ENCODE measurements at places on chromosomes 5 and 9.

- H3K4me1 ChIP-seq, result no peaks in the 10 kb centered on the region
- no peaks in the 10 kb centered on the region for H3K27me3 ChIP-seq
- no peaks in the 10 kb centered on the region for H3K36me3 ChIP-seq
- H3K4me3 ChIP-seq, result no peak overlapping the region
- DNase-seq, result no peak
Measured at GRCh38 chr5:43769571-43770355, 166.8 kb downstream of the NNT start.

DNA sequence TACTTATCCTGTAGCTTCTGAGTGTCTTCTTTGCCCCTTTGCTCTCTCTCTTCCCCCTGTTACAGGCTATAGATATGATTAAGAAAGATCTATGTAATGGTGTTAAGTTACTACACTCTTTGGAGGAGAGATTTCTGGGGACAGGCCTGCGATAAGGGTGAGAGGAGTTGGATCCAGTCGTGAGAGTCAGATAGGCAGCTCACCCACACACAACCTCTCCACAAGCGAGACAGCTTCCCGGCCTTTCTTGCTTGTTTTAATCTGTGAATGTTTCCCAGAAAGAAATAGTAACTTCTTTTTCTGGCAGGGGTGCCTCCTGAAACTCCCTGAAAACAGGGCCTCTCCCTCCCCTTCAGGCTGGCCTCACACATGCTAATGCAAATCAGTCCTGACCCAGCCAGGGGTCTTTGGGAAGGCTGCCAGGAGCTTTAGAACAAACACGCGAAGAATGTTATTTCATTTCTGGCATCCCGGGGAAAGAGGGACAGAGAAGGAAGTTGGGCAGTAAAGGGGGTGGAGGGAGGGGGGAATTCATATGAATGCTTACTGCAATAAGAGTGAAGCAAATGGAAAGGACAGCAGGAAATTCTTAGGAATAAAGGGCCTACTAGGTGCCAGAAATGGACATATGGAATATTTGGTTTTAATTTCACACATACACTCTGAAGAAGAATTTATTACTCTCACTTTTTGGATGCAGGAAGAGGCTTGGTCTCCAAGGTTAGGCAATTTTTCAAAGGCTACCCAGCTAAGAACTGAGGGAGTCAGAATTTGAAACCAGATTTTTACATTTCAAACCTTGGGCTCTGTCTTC lies 215.8 kb upstream of the TRIM32 start:
- no peak overlapping the region for H3K4me3 ChIP-seq
- DNase-seq, result no peak
- no peaks in the 10 kb centered on the region for H3K27me3 ChIP-seq

- H3K4me3 ChIP-seq, result no peak overlapping the region
- DNase-seq, result no peak
- no peaks in the 10 kb centered on the region for H3K27me3 ChIP-seq
- H3K27ac ChIP-seq, result no peak overlapping the region
- H3K4me1 ChIP-seq, result peaks cover 11% of the 10 kb centered on the region
- H3K36me3 ChIP-seq, result no peaks in the 10 kb centered on the region
Measured at GRCh38 chr5:35900972-35901695, 37.3 kb downstream of the CAPSL start.

- no peak for DNase-seq
- no peaks in the 10 kb centered on the region for H3K4me1 ChIP-seq
- no peak overlapping the region for H3K27ac ChIP-seq
- H3K36me3 ChIP-seq, result peaks cover 10% of the 10 kb centered on the region
- no peak overlapping the region for H3K4me3 ChIP-seq
Measured at GRCh38 chr9:94802793-94803192, 76.3 kb downstream of the AOPEP start.

DNA sequence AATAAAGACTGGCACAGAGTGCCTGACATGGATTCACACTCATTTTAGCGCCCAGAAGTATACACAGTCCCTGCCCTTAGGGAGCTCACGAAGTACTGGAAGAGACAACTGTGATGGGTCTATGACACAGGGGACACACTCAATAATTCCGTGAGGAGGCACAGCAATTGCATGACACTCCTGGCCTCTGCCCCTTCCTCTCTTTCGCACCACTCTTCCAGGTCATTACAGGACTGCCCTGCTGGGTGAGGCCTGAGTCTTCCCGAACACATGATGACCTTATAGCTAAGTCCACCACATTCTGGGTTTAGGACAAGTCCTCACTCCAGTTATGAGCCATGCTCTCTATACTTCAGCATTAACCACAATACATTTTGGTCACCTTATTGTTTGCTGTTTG lies 134.7 kb downstream of the GNA14 start:
- H3K36me3 ChIP-seq, result no peaks in the 10 kb centered on the region
- H3K27ac ChIP-seq, result no peak overlapping the region
- H3K4me1 ChIP-seq, result no peaks in the 10 kb centered on the region
- DNase-seq, result no peak

GRCh38 chr9:96343515-96344360 lies 39.8 kb downstream of the SLC35D2 start:
- no peak overlapping the region for H3K27ac ChIP-seq
- H3K36me3 ChIP-seq, result no peaks in the 10 kb centered on the region
- no peaks in the 10 kb centered on the region for H3K4me1 ChIP-seq
- no peaks in the 10 kb centered on the region for H3K27me3 ChIP-seq
- no peak for DNase-seq

- H3K27ac ChIP-seq, result peak overlapping the region; percentile 73
- H3K27me3 ChIP-seq, result no peaks in the 10 kb centered on the region
Measured at GRCh38 chr5:177300236-177300880, 3.2 kb downstream of the RAB24 start.

DNA sequence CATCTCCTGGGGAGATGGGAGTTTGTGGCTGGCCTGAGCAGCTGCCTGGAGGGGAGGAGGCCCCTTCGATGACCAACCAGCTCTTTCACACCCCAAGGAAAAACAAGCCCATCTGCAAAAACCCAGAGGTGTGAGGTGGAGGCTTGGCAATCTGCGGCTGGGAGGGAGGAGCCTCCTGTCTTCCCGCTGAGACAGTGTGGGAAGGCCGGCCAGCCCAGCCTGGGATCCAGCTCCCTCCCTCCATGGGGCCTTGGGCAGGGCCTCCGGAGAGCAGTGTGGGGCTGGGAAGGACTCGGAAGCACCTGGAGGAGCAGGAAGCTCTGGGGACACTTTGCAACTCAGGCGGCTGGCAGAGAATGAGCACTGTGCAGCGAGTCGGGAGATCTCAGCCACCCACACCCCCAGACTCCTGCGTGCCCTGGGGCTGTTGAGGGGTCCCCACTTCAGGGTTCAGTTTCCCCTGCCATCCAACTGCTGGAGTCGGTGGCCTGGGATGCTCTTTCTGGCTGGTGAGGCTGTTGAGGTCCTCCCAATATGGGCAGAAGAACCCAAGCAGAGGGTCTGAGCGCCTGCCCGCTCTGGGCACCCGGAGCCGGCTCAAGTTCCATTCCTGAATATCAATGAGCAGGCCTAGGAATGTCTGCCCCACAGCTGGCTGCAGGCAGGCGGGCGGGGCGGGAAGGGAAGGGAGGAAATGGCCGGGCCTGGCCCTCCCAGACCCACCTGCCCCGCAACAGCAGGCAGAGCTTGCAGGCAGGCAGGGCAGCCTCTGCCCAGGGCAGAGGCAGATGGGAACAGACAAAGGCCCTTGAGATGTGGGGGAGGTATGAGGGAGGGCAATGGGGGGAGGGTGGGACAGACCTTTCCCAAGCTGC lies 101.1 kb downstream of the FGF18 start:
- H3K4me1 ChIP-seq, result no peaks in the 10 kb centered on the region
- H3K27ac ChIP-seq, result no peak overlapping the region
- no peak overlapping the region for H3K4me3 ChIP-seq
- H3K27me3 ChIP-seq, result no peaks in the 10 kb centered on the region

Measured in T-cell (primary cell).